Breast epithelium (tissue), 4 donors: ENCODE measurements at places on chromosomes 7 and 10.

GRCh38 chr7:29457141-29457561, 106.5 kb upstream of the PRR15 start:
- DNase-seq, result no peak

DNA sequence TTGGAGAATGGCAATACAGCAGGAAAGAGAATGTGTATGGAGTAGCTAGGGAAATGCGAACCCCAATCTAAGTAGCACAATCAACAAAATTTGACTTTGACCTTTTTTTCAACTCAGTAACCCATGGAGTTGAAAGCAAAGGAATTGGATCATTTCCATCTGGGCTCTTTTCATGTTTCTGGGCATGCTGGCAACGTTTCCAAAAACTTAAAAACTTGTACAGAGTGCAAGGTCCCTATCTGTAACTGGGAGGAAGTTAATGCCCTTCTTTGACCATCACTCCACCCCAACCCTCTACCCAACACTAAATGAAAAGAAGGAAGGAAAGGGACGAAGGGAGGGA, 1.3 kb upstream of the HIBADH start:
- no peak for DNase-seq

DNA sequence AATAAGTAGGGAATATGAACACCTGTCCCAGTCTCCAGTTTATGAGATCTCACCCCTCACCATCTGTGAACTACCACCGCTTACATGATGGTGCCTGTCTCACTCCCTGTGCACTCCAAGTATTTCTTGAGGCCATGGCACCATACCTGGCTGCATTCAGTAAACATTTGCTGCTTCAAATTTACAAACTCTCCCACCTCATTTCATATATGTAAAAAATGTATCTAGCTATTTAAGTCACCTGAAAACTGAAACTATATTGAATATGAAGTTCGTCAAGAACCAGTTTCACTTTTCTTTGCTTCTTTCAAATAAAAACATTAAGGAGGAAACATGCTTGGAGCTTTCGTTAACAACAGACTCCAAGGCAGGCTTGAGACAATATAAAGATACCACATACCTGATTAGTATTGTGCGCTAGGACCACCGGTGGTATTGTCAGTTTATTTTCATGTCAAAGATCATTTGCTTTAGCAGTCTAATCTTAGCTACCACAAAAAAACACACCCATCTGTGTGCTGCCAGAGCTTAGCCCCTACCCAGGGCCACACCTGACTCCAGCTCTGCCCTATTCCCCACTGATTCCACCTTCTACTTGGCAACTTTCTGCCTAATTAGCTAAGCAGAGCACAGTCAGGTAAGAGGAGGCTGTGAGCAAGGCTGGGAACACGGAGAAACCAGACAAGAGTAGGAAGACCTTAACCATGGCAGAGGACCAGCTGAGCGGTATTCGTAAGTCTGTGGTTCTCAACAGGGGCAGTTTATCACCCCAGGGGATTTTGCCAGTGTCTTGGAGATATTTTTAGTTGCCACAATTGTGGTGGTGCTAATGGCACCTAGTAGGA, 92.0 kb downstream of the ZFAND4 start:
- no peak for DNase-seq

GRCh38 chr7:44724276-44724675, 24.4 kb upstream of the ZMIZ2 start:
- DNase-seq, result no peak

DNA sequence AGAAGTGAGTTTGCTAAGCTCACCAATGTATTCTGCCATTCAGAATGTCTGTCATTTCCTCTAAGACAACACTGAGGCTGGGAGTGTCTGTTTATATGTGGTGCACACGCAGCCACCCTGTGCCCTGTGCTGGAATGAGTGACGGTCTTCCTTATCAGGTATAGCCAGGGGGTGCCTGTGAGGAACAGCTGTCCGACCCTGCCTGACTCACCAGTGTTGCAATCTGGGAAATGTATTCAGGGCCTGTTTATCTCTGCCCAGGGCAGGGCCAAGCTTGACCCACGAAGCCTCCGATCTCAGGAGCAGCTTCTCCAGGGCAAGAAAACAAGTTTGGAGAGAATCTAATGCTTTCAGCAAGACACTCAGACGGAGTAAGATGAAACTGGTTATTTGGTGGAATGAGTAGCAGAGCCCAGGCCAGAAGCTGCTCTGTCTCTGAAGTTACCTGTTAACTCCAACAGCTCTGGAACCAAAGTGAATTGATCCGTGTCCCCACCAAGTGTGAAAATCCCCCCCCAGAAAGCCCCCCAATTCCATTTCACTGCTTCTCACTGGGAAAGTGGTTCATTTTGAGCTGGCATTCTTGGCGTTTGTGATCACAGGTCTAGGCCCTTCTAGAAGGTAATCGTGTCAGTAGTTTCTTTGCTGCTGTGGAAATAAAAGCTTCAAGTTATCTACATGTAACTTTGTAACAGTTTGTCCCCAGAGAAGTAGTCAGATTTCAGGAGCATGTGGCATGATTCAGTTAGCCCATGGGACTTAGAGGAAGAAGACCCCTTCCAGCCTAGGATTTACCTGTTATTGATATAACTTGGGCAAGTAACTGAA, 6.1 kb upstream of the UBE2H start:
- no peak for DNase-seq

DNA sequence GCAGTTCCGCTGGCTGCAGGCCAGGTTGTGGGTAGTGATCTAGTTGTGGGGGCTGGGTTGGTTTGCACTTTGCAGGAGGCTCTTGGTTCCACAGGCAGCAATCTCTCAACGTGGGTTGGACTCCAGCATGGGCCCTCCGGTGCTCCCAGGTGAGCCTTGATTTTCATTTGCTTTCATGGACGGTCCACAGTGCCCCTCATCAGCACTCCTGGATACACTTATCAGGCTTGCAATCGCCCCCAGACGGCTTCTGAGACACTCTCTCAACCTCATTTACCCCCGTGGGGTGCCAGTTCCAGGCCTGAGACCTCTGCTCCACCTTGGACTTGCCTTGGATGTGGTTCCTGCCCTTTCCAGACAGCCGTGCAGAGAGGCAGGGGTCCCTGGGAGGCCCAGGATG, 31.3 kb upstream of the ZNF273 start:
- no peak for DNase-seq

- no peak for DNase-seq
These were observed 9.2 kb downstream of the CPN1 start for GRCh38 chr10:100072514-100072913.

DNA sequence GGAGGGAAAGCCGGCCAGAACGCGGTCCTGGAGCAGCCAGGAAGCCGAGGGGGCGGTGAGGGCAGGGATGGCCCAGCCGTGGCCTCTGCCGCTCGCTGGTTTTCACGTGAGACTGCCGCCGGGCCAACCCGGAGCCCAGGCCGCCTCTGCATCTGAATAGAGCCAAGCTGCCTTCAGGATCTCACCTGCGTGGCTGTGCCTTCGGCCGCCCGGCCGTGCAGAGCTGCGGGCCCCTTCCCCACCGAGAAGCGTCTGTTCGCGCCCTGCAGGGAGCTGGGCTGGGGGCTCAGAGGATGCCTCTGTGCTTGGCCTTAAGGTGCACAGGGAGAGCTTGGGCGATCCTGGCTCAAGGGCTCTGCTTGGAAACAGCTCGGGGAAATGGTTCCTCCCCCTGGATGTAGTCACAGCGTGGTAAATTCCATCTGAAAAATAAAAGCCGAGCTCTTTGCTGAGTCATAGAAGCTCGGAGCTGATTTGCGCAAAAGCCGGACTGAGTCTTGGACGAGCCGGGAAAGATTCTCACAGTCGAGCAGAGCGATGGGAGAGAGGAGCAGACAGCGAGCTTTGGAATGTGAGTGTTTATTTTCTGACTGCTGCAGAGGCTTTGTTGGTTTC, at the start of gene JAKMIP3:
TSS of gene JAKMIP3 (plus strand) at position 456 of the 615 bp plus-strand sequence. CDS start 38,863 bp downstream, outside the sequence.
- no peak for DNase-seq

GRCh38 chr10:124219655-124220054, 126.3 kb upstream of the CHST15 start:
- DNase-seq, result no peak
